ENCODE measurements at places on chromosomes 3 and 15. TPM values are rescaled to one million over a fixed set of nuclear protein-coding genes. Genes with fewer than 3 reads are reported as not detected.

GRCh38 chr15:56034514-56034913, 41.1 kb upstream of the NEDD4 start:
- DNase-seq: no peak

DNA sequence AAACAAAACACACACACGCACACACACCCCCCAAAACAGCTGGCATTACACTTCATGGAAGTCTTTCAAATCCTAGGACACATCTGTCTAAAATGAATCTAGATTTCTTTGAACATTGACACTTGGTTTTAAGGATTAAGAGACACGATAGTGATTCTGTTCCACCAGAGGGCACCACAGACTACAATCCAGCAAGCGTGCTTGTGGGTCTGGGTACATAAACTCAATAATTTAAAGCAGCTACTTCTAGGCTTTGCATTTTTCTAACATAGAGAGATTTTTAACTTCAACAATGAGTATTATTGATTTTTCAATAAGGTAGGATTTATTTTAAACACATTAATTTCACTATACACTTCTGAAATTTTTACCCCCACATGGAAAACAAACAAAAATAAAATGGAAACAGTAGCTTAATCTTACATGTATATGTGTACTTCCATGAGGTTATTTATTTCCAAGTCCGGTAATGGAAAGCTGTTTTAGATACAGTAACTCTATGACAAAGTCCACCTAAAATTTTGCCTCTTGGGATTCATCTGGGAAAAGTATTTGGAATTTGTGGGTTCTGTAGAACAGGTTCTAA, 564.0 kb upstream of the TGFBR2 start:
- DNase-seq: peak; percentile 88

DNA sequence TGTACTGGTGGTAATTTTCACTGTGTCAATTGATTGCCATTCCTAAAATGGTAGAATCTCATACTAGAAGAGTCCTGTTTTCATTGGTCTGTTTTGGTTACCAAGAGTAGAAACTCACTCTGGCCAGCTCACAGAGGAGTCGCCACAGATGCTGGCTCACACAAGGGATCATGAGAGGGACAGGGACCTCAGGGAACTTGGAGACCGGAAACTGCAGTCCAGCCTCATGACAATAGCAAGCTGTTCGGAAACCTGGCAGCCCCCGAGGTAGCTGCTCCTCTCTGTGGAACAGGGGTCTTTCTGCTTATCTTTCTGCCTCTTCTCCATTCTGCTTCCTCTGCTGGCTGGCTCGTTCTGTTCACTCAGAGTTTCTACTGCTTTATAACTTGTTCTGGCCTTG, 192.9 kb downstream of the PLCL2 start:
- DNase-seq: no peak

DNA sequence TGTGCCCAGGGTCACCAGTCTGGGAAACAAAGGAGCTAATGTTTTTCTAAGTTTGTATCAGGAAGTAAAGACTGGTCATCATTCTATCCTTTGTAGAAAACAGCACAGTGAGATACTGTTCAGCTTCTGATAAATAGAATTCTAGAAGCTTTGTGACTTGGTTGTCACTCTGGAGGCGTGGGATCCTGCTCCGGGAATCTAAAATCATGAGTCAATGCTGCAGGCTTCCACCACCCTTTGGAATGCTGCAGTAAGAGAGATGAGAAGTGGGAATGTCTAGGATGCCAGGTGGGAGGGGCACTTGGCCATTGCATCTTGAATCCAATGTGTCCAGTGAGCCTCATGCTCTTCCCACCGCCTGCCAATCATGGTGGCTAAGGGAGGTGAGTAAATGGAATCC, 40.9 kb downstream of the SAMMSON start:
- no peak for DNase-seq

The SKIL gene
- 149 TPM for total RNA-seq

The TNNC1 gene
- not detected for total RNA-seq

The IQCF5 gene
- not detected for total RNA-seq
